ENCODE measurements at places on chromosomes 13 and 19. TPM values are rescaled to one million over a fixed set of nuclear protein-coding genes. Genes with fewer than 3 reads are reported as not detected.

DNA sequence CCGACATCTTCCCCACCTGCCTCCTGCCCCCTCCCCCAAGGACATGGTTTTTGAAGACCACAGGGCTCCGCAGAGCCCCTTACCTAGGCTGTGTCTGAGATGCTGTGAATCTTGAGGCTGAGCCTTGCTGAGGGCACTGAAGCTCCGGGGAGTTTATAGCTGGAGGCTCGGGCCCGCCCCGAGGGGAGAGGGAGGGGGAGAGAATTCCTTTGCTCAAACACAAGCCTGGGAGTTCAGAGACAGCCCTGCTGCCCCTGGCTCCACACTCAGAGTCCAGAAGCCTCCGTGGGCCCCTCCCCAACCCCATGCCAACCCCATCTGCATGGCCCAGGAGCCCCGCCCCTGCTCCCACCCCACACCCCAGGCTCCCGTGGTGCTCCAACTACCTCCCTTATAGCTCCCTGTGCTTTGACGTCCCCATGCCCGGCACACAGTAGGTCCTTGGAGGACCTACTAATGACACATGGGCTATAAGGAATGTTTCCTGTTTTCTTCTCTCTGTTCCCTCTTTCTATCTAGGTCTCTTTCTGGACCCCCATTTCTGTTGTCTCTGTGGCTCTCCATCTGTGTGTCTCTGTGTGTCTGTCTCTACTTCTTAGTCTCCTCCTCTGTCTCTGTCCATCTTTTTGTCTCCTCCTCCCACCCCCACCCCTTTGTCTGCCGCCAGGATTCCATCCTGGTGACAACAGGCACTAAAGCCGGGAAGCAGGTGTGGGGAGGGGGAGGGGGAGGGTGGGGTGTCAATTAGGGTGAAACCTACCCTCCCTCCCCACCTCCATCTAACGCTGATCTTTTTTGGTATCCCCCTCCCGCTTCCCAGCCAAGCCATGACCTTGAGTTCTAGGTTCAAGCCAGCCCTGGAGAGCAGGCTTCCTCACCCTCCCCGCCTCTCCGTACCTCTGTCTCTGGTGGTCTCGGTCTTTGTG lies at the start of gene TNNT1:
Gene TNNT1, minus strand, starts transcription at position 129 of the 926 bp plus-strand sequence. CDS start 2,049 bp downstream, outside the sequence.
- no peak for DNase-seq

DNA sequence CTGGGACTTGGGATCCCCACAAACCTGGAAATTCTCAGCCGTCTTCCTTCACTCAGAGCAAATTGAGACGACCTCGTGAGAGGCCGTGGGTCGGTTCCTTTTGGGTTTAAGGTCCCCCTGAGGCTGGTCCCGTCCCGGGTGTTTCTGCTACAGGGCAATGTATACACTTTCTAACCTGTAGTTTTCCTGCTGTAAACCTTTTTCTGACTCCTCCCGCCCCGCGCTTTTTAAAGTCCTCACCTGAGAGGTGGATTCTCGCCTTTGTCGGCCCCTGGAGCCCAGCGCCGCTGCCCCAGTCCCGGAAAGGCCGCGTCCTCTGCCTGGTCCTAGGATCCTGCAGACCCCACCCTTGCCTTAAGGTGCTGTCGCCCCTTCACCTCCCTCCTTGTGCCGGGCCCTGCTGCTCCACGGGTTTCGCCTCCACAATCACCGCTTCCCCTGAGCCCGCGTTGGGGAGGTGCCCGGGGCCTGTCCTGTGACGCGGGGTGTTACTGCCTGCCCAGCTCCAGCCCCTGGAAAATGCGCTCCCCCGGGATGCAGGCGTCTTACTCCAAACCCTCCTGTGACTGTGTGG lies 391 bp downstream of the ZNF761 start:
- DNase-seq = no peak

Gene SYDE1
- polyA plus RNA-seq = not detected

- no peak for DNase-seq
Observed at GRCh38 chr13:112985803-112986408, 16.9 kb downstream of the MCF2L start.

DNA sequence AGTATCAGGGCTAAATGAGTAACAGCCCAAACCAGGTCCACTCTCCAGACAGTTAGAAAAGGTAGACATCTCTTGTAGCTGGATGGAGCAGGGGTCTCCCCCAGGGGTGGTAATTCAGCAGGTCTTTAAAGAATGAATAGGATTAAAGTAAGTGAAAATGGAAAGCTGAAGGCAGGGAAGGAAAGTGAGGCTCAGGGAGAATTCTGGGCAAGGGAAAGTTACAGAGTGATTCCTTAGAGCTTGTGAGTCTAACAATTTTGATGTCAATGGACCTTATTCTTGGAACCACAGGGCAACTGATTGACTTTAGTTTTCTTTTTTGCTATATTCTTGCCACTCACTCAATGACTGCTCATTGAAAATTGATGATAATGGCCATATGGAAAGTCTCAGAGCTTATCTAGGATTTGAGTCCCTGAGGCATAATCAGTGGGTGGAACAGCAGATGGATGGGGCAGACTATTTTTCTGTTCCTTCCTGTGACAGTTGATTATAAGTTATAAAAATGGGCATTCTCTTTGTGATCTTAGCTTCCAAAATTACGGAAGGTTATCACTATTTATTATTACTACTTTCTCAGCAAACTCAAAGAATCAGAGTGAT lies 76.9 kb downstream of the LRCH1 start:
- no peak for DNase-seq

- no peak for DNase-seq
Observed at GRCh38 chr19:1356508-1356865, 27.2 kb upstream of the NDUFS7 start.

- DNase-seq = no peak
Observed at GRCh38 chr19:42261763-42262162, 6.8 kb upstream of the ERF start.

Data from muscle of arm (tissue), 14 donors.